ENCODE measurements at places on chromosomes 2 and 18. TPM values are rescaled to one million over a fixed set of nuclear protein-coding genes. Genes with fewer than 3 reads are reported as not detected.

Gene CDC42EP3
- 34.1 TPM for total RNA-seq

Gene MGAT4A
- total RNA-seq = 101 TPM

Gene GPR55
- 0.69 TPM for total RNA-seq

Gene C2orf74
- total RNA-seq = 23.6 TPM

GRCh38 chr2:106607371-106607770, 120.2 kb downstream of the CD8B2 start:
- no peaks in the 10 kb centered on the region for H3K36me3 ChIP-seq
- H3K4me3 ChIP-seq = no peak overlapping the region
- H3K27ac ChIP-seq = no peak overlapping the region
- DNase-seq = no peak
- no peaks in the 10 kb centered on the region for H3K27me3 ChIP-seq
- H3K4me1 ChIP-seq = peaks cover 5% of the 10 kb centered on the region

- no peak for DNase-seq
- H3K27ac ChIP-seq = no peak overlapping the region
- no peaks in the 10 kb centered on the region for H3K27me3 ChIP-seq
- no peaks in the 10 kb centered on the region for H3K36me3 ChIP-seq
- no peak overlapping the region for H3K4me3 ChIP-seq
Observed at GRCh38 chr18:48885924-48886400, 64.8 kb downstream of the SMAD7 start.

DNA sequence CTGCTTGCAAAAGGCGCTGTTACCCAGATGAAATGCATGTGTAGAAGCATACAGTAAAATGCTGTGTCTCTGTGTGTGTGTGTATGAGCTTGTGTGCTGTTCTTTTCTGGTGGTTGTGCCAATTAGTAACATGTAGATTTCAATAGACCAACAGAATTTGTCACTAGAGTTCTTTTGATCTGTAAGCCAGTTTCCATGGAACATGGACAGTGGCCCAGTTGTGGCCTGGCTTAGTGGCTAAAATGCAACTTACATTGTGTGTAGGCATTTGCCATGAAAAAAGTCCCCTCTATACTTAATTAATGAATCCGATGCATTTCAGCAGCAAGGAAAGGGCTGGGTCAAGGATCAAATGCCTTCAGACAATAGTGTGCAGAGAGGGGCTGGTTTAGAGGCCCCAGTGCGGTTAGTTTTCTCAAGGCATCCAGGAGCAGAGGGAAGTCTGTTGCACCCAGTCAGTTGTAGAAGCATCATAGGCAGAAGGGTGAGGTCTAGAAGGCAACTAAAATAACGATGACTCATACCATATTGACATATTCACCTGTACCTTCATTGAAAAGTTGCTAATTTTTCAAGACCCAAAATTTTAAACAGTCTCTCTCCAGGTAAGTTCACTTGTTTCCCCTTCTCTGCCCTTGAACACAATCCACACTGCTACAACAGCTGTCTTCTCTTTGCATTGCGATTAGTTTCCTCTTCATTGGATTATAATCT, 366.9 kb upstream of the SPRED2 start:
- no peaks in the 10 kb centered on the region for H3K4me1 ChIP-seq
- H3K4me3 ChIP-seq = no peak overlapping the region
- no peaks in the 10 kb centered on the region for H3K36me3 ChIP-seq
- DNase-seq = no peak

GRCh38 chr2:229270551-229271410, at the start of gene PID1:
Gene PID1, minus strand, starts transcription at chr2:229271287. Its CDS starts 244 bp downstream, at chr2:229271043.
- H3K36me3 ChIP-seq = no peaks in the 10 kb centered on the region
- H3K27me3 ChIP-seq = no peaks in the 10 kb centered on the region
- no peaks in the 10 kb centered on the region for H3K4me1 ChIP-seq
- H3K27ac ChIP-seq = peak within 1 kb of the TSS; percentile 23

GRCh38 chr2:84899304-84900204, 5.9 kb upstream of the TMSB10 start:
- H3K4me1 ChIP-seq = peaks cover 2% of the 10 kb centered on the region
- no peak overlapping the region for H3K27ac ChIP-seq
- no peaks in the 10 kb centered on the region for H3K36me3 ChIP-seq
- no peaks in the 10 kb centered on the region for H3K27me3 ChIP-seq

- H3K4me1 ChIP-seq = no peaks in the 10 kb centered on the region
- no peak overlapping the region for H3K27ac ChIP-seq
- H3K36me3 ChIP-seq = no peaks in the 10 kb centered on the region
- no peak for DNase-seq
Observed at GRCh38 chr2:226475650-226476049, 324.0 kb downstream of the IRS1 start.

- H3K4me3 ChIP-seq = peak overlapping the region; percentile 81
- H3K36me3 ChIP-seq = no peaks in the 10 kb centered on the region
Observed at GRCh38 chr2:15944325-15945017, 4.1 kb downstream of the MYCN start.

GRCh38 chr2:10142640-10142965, 20.1 kb downstream of the RRM2 start:
- no peaks in the 10 kb centered on the region for H3K27me3 ChIP-seq
- H3K4me1 ChIP-seq = no peaks in the 10 kb centered on the region
- no peaks in the 10 kb centered on the region for H3K36me3 ChIP-seq

Measured in kidney (tissue), 22 donors.